Fibroblast of skin of abdomen (primary cell): ENCODE measurements at places on chromosomes 2 and 18.

DNA sequence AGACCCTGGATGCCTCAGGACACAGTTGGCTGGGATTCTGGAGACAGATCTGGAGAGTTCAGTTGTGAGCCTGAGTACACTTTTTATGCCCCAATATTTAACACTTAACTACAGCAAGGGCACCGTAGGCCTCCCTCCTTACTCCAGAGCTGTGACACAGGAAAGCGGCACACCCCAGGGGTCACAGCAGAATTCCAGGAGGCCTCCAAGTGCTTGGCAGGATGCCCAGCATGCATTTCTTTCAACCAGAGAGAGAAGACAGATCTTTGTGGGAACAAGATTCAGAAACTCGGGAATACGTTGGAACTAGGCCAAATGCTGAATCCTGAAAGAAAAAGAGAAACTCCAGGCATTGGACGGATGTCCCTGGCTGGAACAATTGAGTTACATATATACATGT is 199.2 kb upstream of the NT5C1B start:
- peak; percentile 87 for DNase-seq

DNA sequence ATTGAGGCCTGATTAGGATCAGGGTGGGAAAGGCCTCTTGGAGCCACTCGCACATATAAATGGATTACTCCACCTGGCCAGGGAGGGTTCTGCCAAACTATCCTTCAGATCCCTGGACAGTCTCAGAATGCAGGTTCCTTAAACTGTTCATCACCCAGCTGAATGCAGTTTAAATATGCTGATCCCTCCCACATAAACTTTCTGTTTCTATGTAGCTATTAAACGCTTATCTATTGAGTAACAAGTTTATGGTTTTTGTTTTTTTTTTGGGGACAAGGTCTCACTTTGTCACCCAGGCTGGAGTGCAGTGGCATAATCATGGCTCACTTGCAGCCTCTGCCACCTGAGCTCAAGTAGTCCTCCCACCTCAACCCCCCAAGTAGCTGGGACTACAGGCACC is 1.9 kb downstream of the CAD start:
- DNase-seq: no peak

- DNase-seq: peak; percentile 99
Measured at GRCh38 chr2:102063941-102064678, 72.3 kb downstream of the IL1R2 start.

DNA sequence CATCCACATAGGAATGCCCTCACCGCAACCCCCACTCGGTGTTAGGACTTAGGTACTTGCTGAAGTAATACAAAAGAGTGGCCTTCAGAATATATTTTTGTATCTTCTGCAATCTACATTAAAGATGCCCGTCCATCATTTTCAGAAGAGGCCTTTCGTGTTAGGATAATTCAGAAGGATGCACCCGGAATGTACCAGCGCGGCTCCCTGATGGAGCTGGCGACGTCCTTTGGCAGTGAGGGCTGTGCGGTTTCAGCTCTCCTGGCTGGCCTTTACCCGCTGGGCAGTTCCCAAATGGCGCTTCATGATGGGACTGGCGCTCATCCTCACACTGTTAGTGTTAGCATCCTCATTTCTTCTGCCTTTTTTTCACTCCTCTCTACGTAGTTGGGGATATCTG is 15.3 kb downstream of the TWIST2 start:
- DNase-seq: no peak

GRCh38 chr2:8258406-8258805 is 423.4 kb upstream of the ID2 start:
- DNase-seq: peak; percentile 9

DNA sequence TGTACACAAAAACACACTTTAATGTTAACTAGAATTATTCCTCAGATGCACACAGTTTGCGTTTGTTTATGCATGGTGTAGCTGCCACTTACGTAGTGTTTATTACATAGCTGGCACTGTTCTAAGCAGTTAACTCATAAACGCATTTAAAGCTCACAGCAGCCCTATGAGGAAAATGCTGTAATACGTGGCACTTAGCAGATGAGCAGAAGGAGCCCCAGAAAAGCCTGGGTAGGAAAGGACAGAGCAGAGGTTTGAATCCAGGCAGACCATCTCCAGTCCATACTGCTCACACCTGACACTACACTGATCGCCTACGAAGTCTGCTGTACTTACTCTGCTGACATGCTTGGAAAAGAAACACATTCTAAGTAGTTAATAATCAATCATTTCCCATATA is 66.6 kb downstream of the BCL2 start:
- no peak for DNase-seq

DNA sequence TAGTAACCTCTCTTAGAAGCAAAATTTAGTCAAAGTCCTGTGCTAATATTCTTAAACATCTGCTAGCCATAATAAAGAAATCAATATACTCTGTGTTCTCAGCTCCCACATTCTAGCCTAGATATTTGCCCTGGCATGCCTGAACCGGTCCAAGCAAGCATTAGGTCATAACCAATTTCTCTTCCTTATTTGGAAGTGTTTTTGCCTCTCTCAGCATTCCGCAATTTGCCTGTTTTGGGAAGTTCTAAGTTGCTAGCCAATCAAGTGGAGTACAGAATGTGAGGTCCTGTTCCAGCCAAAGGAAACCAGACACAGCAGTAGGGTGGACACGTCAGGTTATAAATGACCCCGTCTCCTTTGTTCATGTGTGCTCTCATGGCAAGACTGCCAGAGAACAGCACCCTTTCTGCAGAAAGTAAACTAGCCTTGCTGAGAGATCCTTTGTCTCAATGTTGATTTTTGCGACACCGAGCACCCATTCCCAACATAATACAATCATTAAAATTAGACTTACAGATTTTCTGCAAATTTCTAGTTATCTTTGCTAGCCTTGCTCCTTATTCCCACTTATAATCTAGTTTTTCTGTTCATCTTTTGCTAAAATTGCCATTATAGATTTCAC is 13.0 kb upstream of the SULT1C4 start:
- peak; percentile 67 for DNase-seq

- no peak for DNase-seq
Measured at GRCh38 chr2:95298486-95299111, 1.5 kb downstream of the KCNIP3 start.

DNA sequence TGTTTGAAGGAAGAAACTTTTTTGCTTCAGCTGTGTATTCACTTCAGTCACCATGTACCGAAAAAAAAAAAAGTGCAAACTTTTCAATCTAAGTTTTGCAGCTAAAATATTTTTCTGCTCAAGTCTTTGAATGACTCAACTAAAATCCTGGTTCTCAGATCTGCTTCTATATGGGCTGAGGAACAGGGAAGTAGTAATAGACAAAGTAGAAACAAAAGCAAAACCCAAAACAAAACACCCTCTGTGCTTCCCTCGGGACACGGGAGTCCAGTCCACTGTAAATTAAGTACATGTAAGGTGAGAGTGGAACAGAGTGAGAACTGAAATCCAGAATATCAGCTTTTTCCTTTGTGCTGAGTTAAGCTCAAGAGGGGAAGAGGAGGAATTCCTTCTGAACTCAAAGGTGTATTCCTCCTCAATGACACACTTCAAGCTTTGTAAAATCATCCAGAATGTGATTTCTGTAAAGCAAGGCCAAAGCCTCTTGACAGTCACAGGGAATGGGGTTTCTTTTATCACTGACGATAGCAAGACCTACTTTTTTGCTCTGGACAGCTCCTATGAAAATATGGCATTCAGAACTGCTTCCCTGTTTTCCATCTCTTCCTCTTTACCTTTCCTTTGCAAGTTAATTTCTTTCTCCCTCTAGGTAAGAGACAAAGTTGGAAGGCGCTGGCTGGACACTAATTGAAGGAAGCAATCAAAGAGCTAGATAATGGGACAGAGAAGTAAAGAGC is 433.5 kb upstream of the MMADHC start:
- no peak for DNase-seq

DNA sequence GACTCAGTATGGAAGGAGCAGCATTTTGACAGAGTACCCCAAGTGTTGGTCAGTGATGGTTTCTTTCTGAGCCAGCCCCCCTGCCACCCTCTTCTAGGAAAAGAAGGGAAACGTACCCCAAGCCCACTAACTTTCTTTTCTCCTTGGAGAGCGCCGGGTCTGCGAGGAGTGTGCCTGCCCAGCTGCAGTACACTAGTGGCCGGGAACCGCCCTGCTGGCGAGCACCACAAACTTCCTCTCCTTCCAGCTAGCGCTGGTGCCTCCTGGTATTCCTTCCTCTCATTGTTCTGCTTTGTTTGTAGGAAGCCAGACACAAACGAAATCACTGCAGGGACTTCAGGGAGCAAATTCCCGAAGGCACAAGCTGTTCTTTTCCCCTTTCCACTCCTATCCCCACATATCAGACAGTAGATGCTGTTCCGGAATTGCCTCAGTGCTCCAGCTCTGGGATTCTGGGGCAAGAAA is 1.8 kb downstream of the CCDC85A start:
- DNase-seq: peak; percentile 46

- DNase-seq: peak; percentile 88
Measured at GRCh38 chr2:14632133-14632936, at the start of gene LRATD1. Gene LRATD1 (plus strand): TSS chr2:14632717. CDS start chr2:14633980, 1,263 bp downstream.

- DNase-seq: no peak
Measured at GRCh38 chr2:71309-72035, 25.2 kb upstream of the FAM110C start.

GRCh38 chr18:78977637-78978348 is 1.8 kb upstream of the SALL3 start:
- DNase-seq: no peak

- DNase-seq: peak; percentile 27
Measured at GRCh38 chr2:201357221-201357620, at the start of gene FLACC1. Gene FLACC1 (minus strand): TSS chr2:201357345. CDS start chr2:201351404, 5,941 bp downstream.

GRCh38 chr2:176643646-176644045 is 374.4 kb downstream of the MTX2 start:
- peak; percentile 69 for DNase-seq

DNA sequence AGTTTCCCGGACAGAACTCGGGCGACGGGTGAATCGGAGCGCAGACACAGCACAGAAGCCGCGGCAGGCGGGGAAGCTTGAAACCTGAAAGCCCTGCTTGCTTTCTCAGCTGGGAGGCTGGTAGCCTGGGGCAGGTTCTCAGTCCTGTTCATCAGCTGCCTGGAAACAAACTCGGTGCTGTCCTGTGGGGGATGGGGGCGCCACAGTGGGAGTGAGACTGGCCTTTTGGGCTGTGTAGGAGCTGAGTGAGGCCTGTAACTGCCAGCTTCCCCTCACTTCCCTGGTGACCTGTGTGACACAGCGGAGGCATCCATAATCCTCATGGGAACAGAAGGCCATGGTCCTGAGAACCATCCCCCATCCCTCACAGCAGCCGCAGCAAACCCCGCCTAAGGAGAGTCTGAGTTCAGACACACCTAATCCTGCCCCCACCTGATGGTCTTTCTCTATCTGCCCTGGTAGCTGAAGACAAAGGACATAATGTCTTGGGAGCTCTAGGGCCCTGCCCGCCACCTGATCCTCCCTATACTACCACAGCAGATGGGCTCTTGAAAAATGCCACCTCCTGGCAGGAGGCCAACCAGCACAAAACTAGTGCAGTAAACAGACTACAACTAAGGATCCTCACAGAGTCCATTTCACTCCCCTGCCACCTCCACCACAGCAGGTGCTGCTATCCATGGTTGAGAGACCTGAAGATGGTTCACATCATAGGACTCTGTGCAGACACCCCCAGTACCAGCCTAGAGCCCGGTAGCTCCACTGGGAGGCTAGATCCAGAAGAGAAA is 52.7 kb upstream of the LDLRAD4 start:
- no peak for DNase-seq

- no peak for DNase-seq
Measured at GRCh38 chr18:34598120-34598635, 111.9 kb upstream of the DTNA start.

- no peak for DNase-seq
Measured at GRCh38 chr2:18885457-18885856, 296.1 kb upstream of the NT5C1B start.

GRCh38 chr18:33034945-33035344 is 262.1 kb upstream of the KLHL14 start:
- peak; percentile 35 for DNase-seq

GRCh38 chr2:38722271-38723061 is 28.7 kb downstream of the SRSF7 start:
- no peak for DNase-seq

- no peak for DNase-seq
Measured at GRCh38 chr2:152350155-152350679, 15.2 kb downstream of the FMNL2 start.

GRCh38 chr2:146258071-146258470 is 1586.8 kb upstream of the ACVR2A start:
- DNase-seq: no peak

GRCh38 chr18:75070625-75071483 is 138.1 kb downstream of the PTGR3 start:
- peak; percentile 70 for DNase-seq

DNA sequence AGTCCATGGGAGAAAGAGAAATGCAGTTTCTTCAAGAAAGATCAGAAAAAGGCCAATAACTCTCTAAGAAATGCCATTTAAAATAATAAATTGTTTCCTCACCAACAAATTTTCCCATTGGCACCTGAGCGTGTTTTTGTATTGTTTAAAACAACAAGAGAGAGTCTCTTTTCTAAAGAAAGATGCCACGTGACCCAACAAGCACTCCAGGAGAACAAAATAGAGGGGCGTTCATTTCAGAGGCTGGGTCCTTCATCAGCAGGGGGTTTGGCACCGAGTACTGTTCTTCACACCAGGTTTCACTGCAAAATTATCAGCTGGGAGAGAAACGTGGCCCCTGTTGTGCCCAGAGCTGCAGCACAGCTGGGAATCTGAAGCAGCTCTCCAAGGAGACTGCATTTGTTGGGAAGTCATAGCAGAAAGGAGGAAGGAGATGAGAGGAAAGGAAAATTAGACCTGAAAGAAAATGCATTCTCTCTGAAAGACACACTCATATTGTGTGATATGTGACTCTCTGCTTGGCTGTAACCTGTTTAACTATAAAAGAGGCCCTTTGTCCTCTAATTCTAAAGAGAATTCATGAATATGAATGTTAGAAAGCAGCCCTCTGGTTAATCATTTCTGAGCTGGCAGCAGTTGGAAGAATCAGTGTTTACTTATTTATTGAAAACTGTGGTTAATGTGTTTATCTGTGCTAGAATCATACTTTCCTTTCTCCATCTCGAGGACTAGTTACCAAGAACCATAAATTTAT is 205.3 kb upstream of the CDH20 start:
- DNase-seq: no peak

- peak; percentile 33 for DNase-seq
Measured at GRCh38 chr18:7000484-7001096, 117.0 kb downstream of the LAMA1 start.

GRCh38 chr2:68594041-68594440 is 49.3 kb upstream of the PROKR1 start:
- DNase-seq: no peak

- peak; percentile 60 for DNase-seq
Measured at GRCh38 chr18:48600456-48601090, 61.7 kb downstream of the CTIF start.

GRCh38 chr2:20021405-20022009 is 9.0 kb upstream of the MATN3 start:
- no peak for DNase-seq

GRCh38 chr2:185384822-185385560 is 353.6 kb upstream of the FSIP2 start:
- DNase-seq: peak; percentile 2

DNA sequence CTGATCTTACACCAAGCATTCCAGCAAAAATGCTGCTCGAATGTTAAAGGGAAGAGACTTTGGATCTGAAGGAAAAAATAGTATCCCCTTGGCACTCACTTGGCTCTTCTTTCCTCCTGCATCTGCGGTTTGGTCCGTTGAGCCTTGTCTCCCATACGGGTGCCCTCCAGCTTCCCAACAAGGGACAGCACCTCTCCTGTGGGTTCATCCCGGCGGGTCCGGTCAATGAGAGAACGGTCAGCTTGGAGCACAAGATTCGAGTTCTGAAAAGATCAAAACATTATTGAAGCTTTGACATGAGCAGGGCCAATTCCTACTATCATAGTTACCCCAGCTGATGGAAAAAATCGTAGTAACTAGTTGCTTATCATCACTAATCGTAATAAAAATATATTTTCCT is 740 bp downstream of the SNRNP200 start:
- no peak for DNase-seq
